ENCODE measurements at places on chromosomes 12 and 14.

DNA sequence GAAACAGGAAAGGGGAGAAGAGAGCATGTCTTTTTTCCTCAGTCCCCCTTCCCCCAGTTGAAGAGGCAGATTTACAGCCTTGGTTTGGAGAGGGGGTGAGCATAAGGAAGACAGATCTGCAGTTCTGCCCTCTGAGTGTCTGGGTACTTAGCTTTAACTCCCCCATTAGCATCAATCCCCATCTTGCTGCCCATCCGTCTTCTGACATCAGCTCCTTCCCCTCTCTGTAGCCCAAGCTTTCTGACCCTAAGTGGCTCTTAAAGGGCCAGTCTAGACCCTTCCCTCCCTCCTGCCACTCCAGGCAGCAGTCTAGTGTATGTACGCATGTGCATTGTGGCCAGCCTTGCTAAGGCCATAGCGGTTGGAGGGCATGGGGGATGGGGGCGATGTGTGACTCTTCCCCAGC is 7.3 kb downstream of the GPR84 start:
- no peak for DNase-seq

DNA sequence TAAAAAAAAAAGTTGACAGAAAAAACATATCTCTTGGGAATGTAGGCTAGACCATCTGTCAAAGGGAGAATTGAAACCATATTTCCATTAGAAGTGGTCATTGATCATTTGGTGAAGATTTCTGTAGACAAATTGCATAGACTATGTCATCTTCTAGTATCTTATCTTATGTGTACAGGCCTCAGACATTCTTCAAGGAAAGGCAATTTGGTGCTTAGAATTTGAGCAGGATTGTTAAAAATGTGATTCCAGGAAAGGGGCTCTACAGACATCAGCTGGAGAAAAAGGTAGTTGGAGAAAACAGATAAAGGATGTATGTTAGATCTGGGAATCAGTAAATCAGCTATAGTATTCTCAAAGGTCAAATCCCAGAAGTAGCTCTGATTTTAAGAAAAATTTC is 627.1 kb downstream of the TMTC2 start:
- no peak for DNase-seq

GRCh38 chr12:68832504-68832867 is 24.5 kb downstream of the MDM2 start:
- DNase-seq, result no peak

GRCh38 chr12:91377436-91377835 is 194.8 kb upstream of the DCN start:
- no peak for DNase-seq

GRCh38 chr14:71267007-71267513 is 359.8 kb downstream of the PCNX1 start:
- DNase-seq, result no peak

- no peak for DNase-seq
These were observed 10.3 kb downstream of the ZFYVE21 start for GRCh38 chr14:103725739-103726395.

DNA sequence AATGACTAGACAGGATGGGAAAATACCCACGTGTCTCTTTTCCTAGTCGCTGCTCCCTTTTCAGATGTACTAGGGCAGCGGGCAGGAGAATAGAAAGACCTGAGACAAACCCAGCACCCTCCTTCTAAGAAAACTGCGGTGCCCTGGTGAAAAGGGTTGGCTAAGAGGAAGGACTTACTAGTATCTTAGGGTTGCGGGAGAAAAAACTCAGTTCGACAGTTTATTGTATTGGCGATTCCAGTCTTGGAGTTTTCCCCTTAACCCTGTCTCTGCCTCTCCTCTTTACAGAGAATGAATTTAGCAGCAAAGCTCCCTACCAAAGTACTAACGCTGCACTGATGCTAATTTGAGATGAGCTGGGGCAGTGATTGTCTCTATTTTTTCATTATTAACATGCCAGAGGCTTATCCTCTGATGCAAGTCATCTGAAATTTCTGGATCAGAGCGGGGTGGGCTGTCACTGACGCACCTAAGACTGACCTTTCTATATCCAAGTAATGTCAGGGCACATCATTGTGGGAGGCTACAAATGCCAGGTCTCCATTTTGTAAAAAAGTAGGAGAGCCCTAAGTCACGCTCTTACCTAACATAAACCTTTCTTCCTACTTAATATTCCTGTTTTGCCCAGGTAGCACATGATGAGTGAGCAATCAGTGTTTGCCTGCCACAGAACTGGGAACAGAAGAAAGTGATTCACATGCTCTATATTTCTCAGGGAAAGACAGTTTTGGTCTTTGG is 916 bp upstream of the PAWR start:
- DNase-seq, result no peak

- DNase-seq, result no peak
These were observed 26.5 kb upstream of the JDP2 start for GRCh38 chr14:75401361-75401760.

GRCh38 chr12:67154901-67155300 is 114.3 kb upstream of the CAND1 start:
- DNase-seq, result no peak

DNA sequence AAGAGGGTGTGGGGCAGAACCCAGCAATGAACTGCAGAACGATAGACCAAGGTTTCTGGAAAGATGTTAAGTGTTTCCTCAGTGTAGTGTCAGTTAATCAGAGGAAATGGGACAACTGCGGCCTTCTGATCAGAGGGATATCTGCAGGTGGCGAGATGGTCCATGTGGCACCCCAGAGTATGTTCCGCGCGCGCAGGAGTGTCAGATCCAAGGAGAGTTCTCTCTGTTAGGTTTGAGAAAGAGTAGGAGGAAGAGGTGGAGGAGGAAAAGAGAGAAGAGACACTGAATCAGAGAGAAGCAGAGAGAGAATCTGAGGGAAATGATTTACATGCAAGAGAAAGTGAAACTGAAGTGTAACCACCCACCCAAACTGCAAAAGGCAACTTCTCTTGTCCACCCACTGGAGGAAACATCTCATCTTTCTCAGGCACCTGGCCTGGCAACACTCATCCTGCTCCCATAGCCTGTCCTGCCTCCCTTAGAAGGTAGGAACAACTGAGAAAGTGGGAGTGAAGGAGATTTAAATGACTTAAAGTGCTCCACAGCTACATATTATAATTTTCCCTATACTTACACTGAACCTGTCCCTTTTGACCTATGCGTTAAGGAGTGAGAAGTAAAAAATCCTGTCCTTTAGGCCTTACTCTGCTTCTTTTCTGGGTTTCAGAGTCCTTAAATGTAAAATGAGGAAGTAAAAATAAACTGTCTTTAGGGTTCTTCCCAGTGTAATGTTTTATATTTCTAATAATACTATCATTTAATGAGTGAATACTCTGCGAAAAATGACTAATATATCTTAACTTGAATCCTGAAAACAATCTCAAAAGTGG is 6.8 kb upstream of the TESPA1 start:
- no peak for DNase-seq

GRCh38 chr14:68707482-68707881 is 85.4 kb downstream of the ZFP36L1 start:
- DNase-seq, result no peak

DNA sequence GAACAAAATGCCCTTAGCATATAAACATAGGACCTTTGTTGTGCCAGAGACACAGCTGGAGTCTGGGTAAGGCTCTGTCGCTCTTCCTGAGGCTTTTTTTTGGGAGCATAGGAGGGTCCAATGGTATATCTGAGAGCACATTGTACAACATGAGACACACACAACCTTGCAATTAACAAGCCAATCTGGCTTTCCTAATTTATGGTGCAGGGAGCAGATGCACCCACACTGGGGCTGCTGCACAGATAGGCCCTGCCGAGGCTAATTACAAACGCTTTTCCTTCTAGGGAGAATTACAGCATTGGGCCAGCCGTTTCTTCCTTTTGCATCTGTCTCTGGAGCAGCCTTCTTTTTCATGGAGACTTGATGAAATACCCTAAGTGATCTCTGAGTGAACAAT is 75.0 kb upstream of the OVCH1 start:
- DNase-seq, result no peak

DNA sequence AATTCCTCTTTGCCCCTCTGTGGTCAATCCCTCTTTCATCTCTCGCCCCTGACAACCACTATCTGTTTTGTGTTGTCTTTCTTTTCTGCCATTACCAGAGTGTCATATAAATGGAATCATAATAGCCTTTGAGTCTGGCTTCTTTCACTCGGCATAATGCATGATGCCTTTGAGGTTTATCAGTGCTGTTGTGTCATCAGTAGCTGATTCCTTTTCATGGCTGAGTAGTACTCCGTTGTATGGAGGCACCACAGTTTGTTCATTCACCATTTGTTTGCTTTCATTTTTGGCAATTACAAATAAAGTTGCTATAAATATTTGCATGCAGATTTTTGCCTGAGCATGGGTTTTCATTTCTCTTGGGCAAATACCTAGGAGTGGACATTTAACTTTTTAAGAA is 47.2 kb downstream of the WSCD2 start:
- no peak for DNase-seq

DNA sequence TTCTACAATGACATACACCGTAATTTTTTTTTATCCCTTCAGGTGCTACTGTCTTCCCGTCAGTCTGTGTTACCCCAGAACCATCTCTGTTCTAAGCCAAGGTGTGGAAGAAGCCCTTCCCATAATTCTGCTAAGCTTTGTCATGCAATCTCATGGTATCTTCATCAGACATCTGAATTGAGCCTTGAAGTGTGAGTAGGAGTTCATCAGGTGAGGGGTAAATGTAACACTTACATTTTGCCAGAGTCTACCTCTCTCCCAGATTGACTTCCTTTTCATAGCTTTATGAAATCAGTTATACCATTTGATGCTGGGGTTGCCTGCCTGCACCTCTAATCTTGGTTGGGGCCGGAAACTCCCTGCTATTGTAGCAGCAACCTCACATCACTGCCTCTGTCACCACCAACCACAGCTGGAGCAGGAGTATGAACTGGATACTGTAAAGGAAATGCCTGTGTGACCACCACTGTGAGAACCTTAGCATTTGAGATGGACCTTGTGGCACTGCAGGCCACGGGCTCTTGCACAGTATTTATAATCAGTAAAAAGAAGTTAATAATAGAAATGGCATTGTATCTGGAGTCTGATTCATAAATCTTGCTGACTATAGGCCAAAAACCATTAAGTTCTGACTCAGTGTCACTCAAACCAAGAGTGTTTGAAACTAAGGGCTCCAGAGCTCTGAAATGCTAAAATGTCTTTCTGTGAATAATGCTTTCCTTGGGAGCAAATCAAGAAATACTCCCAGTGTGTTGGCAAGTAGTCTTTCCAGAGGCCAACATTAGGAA is 58.7 kb upstream of the STK38L start:
- DNase-seq, result no peak

All from stimulated activated CD4-positive, alpha-beta T cell treated with anti-CD3 and anti-CD28 coated beads, TNF-alpha, amount 100 ng/mL, for 1 hour (primary cell).